ENCODE measurements at places on chromosomes 3 and 15. TPM values are rescaled to one million over a fixed set of nuclear protein-coding genes. Genes with fewer than 3 reads are reported as not detected.

The RARRES1 gene
- total RNA-seq, result 79.2 TPM

The IFT57 gene
- 39.5 TPM for total RNA-seq

DNA sequence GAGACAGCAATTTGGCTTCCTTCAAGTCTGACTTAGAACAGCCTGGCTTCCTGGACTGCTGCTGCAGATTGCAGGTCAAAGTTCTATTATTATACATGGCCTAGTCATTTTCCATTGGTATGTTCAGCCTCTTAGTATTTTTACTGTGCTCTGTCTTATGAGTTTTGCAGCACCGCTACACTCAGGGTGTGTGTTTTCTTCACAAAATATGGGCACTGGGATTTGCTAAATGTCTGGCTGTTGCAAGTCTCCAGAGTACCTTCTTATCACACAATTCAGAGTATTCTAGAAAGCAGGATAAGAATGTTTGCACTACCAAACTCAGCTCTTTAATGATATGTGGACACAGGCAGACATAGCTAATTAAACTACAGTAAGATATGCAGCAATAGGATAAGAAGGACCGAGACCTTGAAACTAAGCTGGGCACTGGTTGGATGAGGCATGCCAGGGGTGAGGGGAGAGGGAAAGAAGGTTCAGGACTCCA lies 203.0 kb upstream of the PDZRN3 start:
- DNase-seq, result no peak

GRCh38 chr3:138124706-138125355 lies 7.4 kb downstream of the A4GNT start:
- DNase-seq, result no peak

The GATM gene
- 0.53 TPM for total RNA-seq

DNA sequence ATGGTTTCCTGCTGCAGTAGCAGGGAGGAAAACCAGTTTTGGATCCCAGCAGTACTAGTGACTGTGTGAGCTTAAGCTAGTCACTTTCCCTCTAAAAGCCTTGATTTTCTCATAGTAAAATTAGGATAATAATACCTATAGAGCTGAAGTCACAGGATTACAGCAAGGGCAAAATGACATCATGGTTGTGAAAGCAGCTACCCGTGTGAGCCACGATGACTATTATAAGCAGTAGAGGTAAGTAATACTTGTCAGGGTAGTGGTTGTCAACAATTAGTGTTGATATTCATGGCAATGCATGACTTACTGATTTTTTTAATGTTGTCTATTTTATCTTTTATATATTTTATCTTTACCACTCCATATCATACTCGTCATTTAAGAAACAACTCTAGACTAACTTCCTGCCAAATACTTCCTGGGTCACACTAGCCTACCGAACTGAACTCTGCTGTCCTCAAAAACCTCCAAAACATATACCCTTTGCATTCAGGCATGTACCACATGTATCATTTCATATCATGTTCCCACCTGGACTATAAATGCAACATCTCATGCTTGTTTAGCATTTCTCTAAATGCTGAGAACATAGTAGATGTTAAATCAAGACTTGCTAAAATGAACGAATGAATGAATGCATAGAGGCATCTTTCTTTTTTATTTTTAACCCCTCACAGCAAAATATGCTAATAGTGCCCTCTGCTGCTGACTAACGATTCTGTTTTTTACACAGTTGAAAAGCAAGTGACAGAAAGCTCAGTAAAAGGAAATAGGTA lies 172.6 kb downstream of the P3H2 start:
- DNase-seq, result peak; percentile 72

- DNase-seq, result no peak
These were observed 175.0 kb downstream of the OPA1 start for GRCh38 chr3:193768070-193768394.

- peak; percentile 68 for DNase-seq
These were observed 65.2 kb downstream of the CERS3 start for GRCh38 chr15:100463515-100463914.

DNA sequence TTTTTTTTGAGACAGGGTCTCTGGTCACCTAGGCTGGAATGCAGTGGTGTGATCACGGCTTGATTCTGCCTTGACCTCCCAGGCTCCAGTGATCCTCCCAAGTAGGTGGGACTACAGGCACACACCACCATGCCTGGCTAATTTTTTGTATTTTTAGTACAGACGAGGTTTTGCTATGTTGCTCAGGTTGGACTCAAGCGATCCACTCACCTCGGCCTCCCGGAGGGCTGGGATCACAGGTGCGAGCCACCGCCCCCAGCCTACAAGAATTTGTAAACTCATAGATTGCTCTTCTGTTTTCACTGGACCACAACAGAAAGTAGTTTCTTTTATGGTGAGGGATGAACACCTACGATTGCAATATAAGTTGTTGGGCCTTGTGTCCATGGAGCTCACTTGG lies 7.4 kb downstream of the IGF1R start:
- DNase-seq, result no peak

DNA sequence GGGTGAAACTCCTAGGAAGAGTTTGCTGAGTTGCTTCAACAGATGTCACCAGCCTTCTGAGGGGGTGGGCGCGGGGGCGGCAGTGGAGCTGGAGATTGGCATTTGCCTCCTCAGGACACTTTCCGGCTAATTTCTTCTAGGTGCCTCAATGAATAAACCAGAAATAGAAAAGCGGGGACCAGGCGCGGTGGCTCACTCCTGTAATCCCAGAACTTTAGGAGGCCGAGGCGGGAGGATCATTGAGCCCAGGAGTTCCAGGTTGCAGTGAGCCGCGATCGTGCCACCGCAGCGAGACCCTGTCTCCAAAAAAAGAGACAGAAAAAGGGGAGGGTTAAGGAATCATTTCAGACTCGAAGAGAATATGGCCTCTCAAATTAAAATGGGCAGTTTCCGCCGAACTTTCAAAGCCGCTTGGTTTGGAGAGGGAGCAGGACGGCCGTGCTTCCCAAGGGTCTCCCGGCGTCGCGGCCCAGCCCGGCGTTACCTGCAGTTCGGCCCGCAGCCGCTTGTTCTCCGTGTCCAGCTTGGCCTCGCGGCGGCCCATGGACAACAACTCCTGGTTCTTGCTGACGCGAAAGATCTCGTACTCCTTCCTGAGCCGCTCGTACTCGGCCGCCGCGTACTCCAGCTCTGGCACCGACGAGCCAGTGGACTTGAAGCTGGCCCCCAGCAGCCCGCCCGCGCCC lies 587 bp downstream of the NPHP3 start:
- DNase-seq, result peak; percentile 68

DNA sequence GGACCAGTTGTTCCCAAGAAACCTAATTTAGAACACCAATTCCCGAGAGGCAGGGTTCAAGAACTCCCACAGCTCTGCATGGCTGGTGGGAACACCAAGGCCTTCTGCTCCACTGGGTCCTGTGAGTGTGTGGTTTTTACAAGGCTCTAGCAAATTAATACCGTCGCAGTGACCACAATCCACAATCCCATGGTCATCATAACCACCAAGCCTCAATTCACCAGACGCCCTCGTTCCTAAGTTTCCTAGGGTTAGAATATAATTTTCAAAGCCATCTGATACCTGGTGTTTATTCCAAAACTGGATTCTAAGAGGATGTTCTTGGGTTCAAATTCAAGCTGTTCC lies 114.9 kb upstream of the RPL32 start:
- no peak for DNase-seq

The CELF6 gene
- total RNA-seq, result 0.55 TPM

GRCh38 chr3:114873591-114873990 lies 273.5 kb downstream of the ZBTB20 start:
- DNase-seq, result no peak

DNA sequence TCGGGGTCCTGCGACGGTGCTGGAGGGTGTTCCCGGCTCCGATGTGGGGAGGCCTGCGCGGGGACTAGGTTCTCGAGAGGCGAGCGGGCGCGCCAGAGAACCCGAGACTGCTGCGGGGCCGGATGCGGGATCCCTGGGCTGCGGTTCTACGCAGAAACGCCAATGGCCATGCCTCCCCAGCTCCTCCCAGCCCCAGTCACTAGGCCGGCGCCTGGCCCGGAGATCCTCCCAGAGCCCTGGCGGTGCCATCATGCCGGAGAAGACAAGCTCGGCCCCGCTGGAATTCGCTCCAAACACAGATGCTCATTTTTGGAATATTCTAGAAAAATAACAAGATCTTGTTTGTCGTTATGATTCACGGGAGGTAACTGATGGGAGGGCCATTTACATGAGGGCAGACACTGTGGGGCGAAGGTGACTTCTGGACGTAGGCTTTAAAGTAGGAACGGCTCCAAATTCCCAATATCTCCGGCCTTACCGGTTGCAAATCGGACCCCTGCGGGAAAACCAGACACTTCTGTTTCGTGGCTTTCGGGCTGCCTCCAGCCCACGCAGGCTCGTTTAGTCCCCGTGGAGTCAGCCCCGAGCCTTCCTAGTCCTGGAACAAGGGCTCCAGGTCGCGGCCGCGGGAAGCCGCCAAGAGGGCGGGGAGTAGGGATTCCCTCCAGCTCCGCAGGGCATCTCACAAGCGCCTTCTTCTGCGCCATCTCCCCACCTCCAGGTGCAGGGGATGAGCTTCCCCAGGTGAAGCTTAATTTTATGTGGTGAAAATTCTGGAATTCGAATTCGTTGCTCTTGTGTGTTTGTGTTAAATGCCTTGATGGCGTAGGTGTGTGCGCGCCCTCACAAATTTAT lies 74.8 kb upstream of the POLG start:
- no peak for DNase-seq

GRCh38 chr3:159789017-159789416 lies 199.6 kb upstream of the IL12A start:
- DNase-seq, result no peak

The CYP8B1 gene
- total RNA-seq, result not detected

DNA sequence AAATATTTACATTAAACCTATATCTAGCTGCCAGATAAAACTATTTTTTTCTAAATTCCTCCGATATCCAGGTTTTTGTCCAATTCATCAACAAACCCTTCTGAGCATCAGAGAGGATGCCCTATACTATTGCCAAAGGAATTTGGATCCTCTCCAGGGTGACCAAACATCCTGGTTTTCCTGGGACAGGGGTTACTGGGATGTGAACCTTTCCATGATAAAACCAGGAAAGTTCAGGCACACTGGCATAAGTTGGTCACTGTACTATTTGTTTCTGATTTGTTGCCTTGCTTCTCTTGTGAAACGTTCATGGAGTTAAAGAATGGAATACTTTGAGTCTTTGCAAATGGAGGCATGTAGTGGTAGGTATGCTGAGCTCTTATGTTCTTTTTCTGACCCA lies 63.5 kb downstream of the TLNRD1 start:
- DNase-seq, result no peak

GRCh38 chr3:51974963-51975851 lies at the start of gene ABHD14A:
TSS of gene ABHD14A (plus strand) at chr3:51975064. CDS start at chr3:51975136, 72 bp downstream.
- DNase-seq, result peak; percentile 41

GRCh38 chr3:23776352-23776891 lies 29.3 kb upstream of the UBE2E1 start:
- no peak for DNase-seq

- DNase-seq, result no peak
These were observed 90.2 kb downstream of the GHSR start for GRCh38 chr3:172357850-172358754.

GRCh38 chr3:57594576-57594975 lies 2.6 kb downstream of the ARF4 start:
- DNase-seq, result no peak

The CIB2 gene
- total RNA-seq, result 0.44 TPM

GRCh38 chr3:180947761-180948390 lies 35.4 kb downstream of the FXR1 start:
- DNase-seq, result no peak

The CHL1 gene
- not detected for total RNA-seq

DNA sequence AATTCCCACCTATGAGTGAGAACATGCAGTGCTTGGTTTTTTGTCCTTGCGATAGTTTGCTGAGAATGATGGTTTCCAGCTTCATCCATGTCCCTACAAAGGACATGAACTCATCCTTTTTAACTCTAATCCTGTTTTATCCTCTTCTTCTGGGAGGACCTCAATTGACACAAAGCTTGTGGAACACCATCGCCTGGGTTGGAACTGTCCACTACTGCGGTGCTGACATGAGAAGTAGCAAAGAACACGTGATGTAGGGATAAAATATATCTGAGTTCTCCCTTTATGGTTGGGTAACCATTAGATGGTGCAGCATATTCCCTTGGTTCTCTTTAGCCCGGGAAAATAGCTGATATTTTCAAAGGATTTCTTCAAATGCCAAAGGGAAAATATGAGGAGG lies 105.3 kb upstream of the TOPAZ1 start:
- no peak for DNase-seq

The ANKRD63 gene
- not detected for total RNA-seq

The GATA2 gene
- total RNA-seq, result 123 TPM

GRCh38 chr15:51310064-51310463 lies 28.3 kb downstream of the CYP19A1 start:
- no peak for DNase-seq

The CDHR4 gene
- total RNA-seq, result 0.15 TPM

GRCh38 chr15:89443581-89443980 lies 52.8 kb downstream of the RHCG start:
- DNase-seq, result no peak

- DNase-seq, result no peak
These were observed 6.5 kb downstream of the KLF13 start for GRCh38 chr15:31333119-31333518.

The SLC38A3 gene
- not detected for total RNA-seq

The DPPA2 gene
- total RNA-seq, result not detected

DNA sequence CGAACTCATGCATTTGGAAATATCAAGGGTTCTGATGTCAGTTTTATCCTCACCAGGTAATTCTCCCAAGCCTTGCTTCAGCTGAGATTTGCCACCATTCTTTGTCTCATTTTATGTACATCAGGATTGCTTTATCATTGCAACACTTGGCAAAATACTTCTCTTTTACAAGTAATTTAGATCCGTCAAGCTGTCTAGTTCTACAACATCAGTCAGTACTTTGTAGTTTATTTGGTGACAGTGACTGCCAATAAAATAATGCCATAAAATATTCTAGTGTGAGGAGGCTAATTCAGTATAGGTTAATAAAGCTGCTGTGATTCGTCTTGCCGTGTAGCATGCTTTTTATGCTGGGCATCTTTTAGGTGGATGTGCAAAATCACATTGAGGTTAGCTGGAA lies 565.3 kb upstream of the SGO1 start:
- no peak for DNase-seq

- no peak for DNase-seq
These were observed 38.9 kb downstream of the FNDC3B start for GRCh38 chr3:172078244-172078643.

GRCh38 chr3:191493336-191493735 lies 32.4 kb downstream of the PYDC2 start:
- DNase-seq, result no peak

GRCh38 chr15:45871121-45871855 lies 236.5 kb downstream of the SQOR start:
- peak; percentile 25 for DNase-seq

DNA sequence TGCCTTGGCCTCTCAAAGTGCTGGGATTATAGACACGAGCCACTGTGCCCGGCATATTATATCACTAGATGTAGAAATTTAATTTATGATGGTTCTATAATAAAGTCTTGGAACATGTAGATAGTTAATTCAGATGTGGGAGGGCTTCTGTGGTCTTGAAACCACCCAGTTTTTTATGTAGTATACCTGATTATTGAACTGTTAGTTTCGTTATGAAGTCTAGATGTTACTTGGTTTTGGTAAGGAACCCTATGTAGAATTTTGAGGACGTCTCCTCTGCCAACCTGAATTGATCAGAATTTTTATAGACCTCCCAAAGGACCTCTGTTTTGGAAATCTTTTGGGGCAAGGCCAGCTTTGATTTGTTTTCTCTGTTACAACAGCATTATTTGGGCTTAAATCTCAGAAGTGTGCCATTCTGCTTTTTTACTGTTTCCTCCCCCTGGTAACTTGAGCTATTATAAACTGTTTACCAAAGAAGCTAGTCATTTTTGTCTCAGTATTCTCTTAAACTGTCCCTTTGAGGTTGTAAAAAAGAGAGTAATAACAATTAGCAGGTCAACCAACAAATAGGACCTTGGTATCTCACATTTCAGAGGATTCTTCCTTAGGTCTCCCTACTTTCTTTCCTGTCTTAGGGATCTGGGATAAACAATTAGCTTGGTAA lies 20.8 kb downstream of the AKAP13 start:
- no peak for DNase-seq
